NCI-H2171 treated with DMSO at 0.1 percent for 48 hours (cell line): ENCODE measurements at places on chromosomes 6 and 20.

GRCh38 chr6:25056130-25056529, 120.4 kb upstream of the RIPOR2 start:
- DNase-seq: no peak

DNA sequence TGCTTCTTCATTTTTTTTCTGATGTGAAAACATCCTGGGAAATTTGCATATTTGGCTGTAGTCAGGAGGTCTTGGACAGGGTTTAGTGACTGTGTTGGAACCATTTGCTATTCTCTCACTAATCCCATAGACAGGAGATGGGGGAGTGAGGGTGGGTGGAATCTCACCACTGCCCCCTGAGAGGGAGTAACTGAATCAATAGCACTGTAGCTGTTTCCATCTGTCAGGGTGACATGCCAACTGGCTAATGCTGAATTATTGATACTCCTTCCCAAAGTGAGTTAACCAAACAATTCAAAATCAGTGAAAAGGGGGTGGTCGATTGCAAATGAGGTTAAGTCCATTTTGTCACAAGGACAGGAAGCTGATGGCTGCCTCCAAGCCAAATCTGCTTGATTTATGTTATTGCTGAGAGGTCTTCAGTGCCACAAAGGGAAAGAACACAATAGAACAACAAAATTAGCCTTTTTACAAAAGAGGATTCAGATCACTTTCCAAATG, 55.1 kb upstream of the B3GAT2 start:
- peak; percentile 46 for DNase-seq

GRCh38 chr20:10553326-10553984, 118.3 kb downstream of the SLX4IP start:
- DNase-seq: peak; percentile 73

DNA sequence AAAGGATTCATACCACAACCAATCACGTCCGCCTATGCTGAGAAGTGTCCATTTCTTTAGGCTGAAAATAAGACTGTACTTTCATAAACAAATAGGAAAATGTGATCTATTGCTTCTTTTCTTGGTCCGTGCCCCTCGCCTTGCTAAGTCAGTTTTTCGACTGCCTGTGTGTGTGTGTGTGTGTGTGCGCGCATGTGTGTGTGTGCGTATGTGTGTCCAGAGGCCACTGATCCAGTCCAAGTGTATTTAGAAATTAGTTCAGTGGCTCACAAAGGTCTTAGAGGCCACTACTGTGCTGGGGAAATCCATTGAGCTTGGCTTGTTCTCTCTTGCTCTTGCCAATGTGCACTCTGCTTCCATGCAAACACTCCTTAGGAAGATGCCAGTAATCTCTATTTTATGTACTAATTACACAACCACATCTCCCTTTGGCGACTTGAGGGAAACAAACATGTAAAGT, 50.5 kb downstream of the SLC22A23 start:
- no peak for DNase-seq

- DNase-seq: no peak
Measured at GRCh38 chr6:37053683-37054082, 48.2 kb downstream of the FGD2 start.

GRCh38 chr20:8547035-8547650, 415.1 kb downstream of the PLCB1 start:
- DNase-seq: no peak

DNA sequence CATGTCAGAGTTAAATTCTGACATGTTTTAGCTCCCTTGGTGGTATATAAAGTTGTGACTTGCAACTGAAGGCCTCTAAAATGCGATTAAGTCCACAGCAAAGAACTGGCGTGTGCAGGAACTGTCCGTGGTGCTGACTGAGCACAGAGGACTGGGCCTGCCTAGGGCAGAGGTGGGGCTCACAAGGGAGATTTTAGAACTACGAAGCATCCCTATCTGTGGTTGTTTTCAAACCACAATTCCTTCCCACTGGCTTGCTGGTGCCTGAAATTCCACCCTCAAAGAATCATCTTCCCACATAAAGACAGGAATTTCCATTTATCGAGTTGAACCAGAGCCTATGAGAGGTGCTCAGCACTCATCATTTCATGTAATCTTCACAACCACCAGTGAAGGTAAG, 30.1 kb downstream of the RIMS4 start:
- DNase-seq: no peak

GRCh38 chr6:7505189-7505699, 36.2 kb upstream of the DSP start:
- DNase-seq: peak; percentile 95

DNA sequence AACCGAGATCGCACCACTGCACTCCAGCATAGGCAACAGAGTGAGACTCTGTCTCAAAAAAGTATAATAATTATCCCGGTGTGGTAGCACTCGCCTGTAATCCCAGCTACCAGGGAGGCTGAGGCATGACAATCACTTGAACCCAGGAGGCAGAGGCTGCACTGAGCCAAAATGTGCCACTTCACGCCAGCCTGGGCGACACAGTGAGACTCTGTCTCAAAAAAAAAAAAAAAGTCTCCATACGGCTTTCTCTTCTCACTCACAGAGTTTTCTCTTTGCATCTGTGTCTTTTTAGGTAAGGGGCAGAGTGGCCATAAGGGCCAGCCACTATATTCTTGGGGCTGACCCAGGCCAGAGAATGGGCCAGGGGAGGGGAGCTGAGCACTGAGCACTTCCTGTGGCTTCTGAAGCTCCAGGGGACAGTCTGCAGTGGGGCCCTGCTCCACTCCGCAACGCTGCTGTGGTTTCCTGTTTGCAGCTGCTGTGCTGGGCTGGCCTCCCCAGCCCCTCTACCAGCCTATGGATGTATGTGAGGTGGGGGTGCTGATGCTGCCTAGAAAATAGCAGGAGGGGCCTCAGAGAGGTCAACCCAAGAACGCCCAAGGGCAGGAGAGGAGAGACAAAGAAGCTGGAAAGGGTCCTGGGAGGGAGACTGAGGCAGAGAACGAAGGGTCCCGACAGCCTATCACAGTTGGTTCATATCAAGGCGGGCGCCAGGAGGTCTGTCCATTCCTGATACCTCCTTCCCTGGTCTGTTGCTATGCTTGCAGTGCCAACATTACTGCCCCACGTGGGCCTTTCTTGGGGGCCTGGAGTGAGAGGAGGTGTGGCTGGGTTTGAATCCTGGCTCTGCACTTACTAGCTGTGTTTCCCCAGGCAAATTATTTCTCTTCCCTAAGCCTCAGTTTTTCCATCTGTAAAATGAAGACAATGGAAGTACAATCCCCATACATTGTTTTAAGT, 16.0 kb downstream of the SLA2 start:
- no peak for DNase-seq

DNA sequence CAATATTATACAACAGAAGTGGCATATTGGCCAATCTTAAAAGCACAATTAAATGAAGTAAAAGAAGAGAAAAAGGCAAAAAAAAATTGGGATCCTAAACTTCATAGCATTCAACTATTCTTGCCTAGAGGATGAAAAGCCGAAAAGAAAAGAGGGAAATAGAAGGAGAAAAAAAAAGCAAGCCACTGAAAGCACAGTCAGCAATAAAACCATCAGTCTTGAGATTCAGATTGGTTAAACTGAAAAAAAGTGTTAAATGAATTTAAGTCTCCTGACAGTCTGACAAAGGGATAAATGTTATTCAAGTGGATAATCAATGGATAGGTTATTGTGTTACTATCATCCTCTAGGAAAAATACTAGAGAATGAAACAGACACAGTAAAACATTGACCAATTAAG, 19.9 kb downstream of the MOXD1 start:
- no peak for DNase-seq
